ENCODE measurements at places on chromosomes 1 and 21.

- no peak for DNase-seq
Measured at GRCh38 chr1:103416681-103417286, 108.7 kb upstream of the RNPC3 start.

DNA sequence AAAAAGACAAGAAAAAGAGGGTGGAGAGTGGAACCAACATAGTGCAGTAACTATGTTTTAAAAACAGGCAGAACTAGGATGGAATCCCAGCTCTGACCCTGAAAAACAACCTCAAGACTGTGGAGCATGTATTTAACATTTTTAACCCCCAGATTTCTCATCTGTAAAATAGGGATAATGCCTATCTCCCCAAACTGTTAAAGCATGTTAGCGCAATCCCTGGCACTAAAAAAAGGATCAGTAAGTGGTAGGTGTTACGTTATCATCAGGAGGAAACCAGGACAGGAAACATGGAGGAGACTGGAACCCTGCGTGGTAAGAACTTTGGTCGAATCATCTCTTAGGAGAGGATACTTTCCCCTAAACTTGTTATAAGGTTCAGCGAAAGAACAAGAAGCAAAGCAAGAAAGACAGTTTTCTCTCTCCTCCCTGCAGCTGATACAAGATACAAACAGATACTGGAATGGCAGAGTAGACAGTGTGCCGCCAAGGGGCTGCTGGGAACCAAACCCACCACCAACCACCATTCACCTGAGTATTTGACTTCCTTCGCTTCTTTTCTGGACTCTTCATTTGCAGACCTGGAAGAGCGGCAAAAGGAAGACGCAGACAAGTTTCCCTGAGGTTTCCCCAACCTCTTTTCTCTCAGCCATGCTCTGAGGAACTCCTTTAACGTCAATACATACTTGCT lies 991 bp downstream of the PYGO2 start:
- no peak for DNase-seq

DNA sequence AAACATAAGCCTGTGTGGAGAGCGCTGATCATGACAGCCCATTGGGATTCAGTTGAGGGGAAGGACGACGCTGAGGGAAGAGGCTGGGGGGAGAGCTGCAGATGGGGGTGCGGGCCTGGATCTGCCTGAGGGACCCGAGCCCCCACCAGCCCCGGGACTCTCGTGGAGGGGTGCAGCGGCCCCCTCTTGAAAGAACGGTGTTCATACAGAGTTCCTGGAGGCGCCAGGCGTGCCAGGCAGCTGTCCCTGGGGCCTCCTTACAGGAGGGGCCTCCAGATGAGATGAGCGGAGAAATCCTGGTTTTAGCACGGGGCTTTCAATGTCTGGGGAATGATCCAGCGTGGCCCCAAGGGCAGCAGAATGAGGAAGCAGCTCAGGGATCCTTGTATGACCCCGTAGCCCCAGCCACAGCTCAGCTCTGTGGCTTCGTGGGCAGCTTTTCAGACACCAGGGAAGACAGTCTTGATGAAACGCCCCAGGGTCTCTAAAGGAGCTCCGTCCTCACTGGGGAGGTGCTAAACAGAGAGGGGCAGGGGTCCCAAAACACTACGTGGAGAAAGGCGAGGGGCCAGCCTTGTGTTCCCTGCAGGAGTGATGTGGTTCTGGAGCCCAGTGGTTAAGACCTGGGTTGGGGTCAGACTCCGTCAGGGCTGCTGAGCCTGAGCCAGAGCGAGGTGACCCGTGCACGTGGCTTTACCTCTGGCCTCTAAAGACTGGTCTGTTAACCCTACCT lies 7.2 kb upstream of the DSCAM start:
- no peak for DNase-seq

DNA sequence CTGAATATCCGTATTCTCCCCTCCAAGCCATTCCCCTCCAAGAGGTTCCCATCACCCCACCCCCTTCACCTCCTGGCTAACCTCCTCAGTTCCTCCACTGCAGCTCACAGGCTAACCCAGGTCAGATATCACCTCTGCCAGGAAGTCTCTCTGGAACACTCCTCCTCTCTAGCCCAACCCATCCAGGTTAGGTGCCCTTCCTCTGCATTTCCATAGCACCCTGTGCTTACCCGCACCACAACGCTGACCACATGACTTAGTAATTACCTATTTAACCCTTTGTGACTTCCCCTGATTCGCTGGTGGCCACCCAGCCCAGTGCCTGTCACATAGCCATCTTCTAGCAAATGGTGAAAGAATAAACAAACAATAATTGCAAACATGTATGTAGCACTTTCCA lies 49.5 kb upstream of the IFFO2 start:
- DNase-seq, result no peak

DNA sequence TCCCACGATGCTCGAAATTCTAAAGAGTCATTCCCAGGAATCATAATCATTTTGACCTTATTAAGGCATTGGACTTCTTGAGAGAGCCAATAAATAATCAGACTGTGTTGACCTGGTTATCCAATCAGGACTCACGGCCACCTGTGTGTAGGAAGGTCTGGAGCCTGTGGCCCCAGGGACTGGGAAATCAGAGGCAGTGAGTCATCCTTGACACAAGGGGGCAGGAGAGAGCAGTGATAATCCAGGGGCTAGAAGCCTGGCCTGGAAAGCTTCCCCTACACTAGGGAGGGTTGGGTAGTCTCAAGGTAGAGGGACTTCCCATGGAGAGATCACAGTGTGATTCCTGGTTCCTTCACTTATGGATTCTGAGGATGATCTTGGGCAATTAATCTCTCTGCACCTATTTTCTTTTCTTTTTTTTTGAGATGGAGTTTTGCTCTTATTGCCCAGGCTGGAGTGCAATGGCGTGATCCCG lies 4.7 kb downstream of the MR1 start:
- peak; percentile 20 for DNase-seq

GRCh38 chr1:91537281-91537986 lies 36.8 kb downstream of the CDC7 start:
- no peak for DNase-seq

GRCh38 chr1:204744107-204744779 lies 58.7 kb upstream of the LRRN2 start:
- no peak for DNase-seq

DNA sequence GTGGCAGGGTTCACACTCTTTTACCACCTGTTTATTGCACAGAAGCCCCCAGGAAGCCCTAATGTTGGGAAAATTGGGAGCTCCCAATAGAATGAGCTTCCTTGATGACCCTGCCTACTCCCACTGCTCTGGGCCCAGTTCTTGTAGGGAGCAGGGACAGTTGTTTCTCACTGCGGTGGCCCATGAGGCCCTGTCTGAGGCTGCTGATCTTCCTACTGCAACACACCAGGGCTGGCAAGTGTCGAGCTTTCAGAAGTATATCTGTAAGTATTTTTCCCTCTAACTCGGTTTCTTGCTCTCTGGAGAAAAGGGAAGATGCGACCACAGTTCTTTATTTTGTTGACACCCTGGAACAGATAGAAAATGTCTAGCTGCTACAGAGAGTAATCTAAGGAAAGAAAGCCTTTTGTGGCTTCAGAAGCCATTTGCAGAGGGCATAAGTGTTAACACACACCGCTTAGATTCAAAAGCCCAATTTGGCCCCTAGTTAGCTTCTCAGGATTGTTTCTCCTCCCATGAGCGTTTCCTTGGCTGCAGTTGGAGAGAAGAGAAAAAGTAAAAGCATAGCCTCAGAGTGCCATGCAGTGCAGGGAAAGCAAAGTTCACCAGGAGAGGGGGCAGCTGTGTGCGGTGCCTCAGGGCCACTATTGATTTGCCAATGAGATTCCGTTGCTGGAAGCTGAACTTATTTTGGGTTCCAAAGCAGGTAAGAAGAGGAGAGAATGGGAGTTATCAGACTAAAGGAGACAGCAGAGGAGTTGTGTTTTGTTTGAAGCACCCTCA lies 102.6 kb downstream of the SELENOF start:
- DNase-seq, result no peak

DNA sequence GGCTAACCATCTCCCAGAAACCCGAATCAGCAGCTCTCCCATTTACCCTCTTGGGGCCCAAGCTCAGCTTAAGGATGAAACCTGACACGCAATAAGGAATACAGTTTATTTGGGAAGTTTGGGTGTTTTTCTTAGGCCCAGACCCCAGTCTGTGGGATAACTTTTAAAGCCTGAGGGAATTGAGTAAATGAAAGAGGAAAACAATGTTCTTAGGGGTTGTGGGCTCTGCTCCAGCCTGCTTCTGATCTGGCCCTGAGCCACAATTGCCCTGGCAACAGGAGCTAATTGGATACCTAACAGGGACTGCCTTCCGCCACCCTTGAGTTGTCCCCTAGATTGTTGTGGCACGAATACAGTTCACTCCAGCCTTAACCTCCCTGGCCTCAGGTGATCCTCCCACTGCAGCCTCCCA lies 20.1 kb downstream of the DYRK3 start:
- DNase-seq, result no peak

DNA sequence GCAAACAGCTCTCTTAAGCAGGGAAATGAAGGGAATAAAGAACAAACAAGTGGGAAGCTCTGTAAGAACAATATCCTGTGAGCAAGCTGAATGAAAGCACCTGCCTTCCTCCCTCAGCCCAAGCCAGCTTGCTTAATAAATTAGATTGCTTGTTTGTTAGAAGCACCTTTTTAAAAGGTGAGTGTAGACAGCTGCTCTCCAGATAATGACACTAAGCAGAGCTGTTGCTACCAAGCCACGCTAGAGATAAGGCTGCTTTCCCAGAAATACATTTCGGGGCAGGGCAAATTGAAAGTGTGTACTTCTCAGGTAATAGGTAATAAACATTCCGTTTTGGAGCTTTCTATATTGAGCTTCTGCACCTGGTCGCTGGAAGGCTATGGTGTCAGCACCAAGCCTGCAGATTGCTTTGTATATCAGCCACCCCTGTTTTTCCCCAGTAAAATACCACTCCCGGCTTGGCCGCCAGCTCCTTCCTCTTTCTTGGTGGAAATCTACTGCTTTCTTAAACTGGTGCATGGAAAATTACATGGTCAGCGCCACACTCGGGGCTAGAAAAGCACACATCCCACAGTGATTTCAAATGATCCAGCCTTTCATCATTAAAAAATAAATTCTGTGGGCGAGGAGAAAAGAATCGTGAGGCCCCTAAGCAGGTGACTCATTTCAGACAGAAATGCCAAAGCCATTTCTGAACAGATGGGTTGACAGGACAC lies 151.3 kb downstream of the ETS2 start:
- no peak for DNase-seq

DNA sequence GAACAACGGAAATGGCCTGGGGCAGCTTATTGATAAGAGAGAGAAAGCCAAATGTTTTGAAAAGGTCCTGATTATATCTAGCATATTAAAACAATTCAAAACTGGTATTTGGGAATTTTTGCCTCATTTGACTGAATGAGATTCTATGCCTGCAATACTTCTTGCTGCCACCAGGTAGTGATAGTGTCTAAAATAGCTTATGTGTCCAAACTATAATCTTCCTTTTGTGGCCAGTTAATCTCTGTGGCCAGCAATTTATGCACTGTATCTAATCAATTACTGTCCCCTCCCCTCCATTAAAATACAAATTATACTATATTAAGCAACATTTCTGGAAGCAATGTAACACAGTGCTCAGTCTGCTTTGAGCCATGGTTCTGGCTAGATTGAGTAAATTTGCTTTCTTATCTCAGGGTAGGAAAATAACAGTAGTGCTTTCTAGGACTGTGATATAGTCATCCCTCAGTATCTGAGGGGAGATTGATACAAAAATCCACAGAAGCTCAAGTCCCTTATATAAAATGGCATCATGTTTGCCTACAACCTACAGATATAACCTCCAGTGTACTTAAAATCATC lies 91.8 kb downstream of the FOXD2 start:
- DNase-seq, result no peak

DNA sequence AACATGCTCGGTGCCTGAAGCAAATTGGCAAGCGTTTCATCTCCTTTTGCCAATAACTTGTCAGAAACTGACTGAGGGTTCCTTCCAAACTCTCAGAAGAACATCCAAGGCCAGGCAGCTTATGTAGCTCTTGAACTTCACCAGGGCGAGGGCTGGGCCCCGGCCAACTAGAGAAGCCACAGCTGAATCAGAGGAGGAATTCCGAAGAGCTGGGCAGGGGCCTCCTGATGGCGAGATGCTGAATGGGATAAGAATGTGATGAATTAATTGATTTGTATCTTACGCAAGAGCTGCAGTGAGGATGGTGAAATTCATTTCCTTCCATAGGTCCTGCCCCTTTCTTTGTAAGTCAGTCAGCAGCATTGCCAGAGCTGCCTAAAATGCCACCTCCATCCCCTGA lies 345.8 kb downstream of the KIF26B start:
- no peak for DNase-seq

GRCh38 chr1:220426989-220427388 lies 100.9 kb upstream of the MARK1 start:
- DNase-seq, result no peak

DNA sequence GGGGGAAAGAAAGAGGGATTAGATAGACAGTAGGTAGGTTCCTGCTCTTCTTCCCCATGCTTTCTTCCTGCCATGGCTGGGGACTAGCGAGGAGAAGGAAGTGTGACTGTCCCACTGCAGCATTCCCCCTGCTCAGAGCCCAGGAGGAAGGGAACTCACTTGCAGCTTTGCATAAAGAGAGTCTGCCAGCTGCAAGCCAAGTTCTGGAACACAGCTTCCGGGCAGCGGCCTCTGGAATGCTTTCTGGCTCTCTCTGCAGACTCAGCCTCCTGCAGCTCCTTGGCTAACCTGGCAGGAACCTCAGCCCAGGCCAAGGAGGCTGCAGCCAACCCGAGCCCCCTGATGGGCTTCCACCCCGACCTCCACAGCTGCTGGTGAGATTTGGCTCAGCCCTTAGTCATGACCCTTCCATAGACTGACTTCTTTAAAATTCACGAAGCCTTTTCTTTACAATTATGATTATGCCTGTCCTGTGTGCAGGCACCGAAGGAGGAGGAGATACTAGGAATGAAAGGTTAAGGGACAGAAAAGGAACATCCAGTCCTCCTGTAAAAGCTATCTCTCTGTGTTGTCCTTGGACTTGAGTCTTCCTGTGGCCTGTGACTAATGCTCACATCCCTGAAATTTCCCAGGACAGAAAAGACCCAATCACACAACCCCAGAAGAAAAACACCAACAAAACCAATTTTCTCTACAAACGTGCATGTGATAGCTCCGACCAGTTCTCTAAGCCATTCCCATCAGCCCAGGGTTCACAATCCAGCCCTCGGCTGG lies 108.2 kb upstream of the OLIG2 start:
- no peak for DNase-seq

DNA sequence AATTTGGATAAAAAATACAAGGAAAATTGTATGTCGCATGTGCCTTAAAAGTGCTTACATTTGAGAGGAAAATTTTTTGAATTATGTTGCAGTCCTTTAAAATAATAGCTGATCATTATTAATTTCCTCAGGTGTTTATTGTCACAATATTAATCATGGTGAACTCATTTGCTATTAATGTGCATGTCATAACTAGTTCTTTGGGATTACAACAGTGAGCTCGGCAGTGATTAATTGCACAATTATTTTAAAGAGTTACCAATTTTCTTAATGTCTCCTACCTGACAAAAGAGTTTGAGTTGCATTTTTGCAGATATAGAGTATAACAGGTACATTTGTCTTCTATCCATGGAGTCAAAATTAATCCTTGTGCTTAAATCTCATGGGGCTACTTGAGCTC lies 854.3 kb downstream of the BRINP3 start:
- no peak for DNase-seq

- no peak for DNase-seq
Measured at GRCh38 chr1:206935491-206936067, 10.7 kb downstream of the PIGR start.

- no peak for DNase-seq
Measured at GRCh38 chr21:42073145-42074099, 2.3 kb downstream of the UMODL1 start.

Measured in stimulated activated CD8-positive, alpha-beta memory T cell treated with anti-CD3 and anti-CD28 coated beads, Interleukin-7, amount 100 ng/mL, for 1 hour (primary cell).